ENCODE measurements at places on chromosomes 2 and 18. TPM values are rescaled to one million over a fixed set of nuclear protein-coding genes. Genes with fewer than 3 reads are reported as not detected.

Gene CLASP1
- 47.3 TPM for total RNA-seq

Gene ST3GAL5
- 9.5 TPM for total RNA-seq

DNA sequence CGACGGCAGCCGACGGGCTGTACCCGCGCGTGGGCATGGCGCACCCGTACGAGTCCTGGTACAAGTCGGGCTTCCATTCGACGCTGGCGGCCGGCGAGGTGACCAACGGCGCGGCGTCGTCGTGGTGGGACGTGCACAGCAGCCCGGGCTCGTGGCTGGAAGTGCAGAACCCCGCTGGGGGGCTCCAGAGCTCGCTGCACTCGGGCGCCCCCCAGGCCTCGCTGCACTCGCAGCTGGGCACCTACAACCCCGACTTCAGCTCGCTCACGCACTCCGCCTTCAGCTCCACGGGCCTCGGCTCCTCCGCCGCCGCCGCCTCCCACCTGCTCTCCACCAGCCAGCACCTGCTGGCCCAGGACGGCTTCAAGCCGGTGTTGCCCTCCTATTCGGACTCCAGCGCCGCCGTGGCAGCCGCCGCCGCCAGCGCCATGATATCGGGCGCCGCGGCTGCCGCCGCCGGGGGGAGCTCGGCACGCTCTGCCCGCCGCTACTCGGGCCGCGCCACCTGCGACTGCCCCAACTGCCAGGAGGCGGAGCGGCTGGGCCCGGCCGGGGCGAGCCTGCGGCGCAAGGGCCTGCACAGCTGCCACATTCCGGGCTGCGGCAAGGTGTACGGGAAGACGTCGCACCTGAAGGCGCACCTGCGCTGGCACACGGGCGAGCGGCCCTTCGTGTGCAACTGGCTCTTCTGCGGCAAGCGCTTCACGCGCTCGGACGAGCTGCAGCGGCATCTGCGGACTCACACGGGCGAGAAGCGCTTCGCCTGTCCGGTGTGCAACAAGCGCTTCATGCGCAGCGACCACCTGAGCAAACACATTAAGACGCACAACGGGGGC, 2.0 kb downstream of the SP9 start:
- peak; percentile 45 for DNase-seq

DNA sequence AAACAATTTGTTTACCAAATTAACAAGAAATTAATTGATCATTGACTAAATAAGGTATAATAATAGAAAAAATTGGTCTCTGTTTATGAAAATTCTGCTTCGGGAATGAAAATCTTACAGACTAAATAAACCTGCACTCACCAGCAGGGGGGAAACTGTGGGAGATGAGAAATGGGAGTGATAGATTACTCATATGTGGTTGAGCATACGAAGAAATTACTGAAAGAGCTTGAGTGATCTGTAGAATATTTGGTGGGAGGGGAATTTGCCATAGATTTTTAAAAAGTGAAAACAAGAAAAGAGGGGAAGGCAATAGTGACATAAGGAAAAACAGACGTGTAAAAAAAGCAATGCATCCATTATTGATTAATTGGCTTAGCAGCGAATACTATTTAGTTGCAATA, 2.2 kb downstream of the HMSD start:
- DNase-seq = peak; percentile 65

DNA sequence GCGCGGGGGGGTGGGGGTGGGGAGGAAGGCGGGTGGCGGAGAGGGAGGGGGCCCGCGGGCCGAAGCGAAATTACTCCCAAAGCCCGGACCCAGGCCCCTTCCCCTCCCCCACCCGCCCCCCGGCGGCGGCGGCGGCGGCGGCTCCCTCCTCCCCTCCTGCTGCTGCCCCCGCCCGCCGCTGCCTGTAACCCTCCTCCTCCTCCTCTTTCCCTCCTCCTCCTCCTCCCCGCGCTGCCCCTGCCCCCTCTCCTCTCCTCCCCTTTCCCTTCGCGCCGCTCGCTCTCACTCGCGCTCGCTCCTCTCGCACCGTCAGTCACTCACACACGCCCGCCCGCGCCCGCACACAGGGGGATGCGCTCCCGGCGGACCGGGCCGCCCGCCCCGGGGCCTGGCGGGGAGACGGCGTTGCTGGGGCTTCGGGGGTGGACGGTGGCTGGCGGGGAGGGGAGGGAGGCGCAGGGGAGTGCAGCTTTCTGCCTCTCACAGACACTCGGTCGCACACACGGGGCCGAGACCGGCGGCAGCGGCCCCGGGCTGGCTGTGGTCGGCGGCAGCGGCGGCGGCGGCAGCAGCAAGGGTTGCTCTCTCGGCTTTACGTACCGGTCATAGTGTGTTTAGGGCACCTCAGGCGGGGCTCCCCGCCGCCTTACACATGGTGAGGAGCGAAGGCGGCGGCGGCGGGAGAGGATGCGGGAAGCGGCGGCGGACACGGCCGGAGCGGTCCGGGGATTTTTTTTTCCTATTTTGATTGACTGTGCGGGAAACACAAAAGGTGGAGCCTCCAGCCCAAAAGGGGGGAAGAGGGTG, 405 bp downstream of the SP3 start:
- DNase-seq = peak; percentile 87

GRCh38 chr2:165406173-165406572, 63.3 kb upstream of the CSRNP3 start:
- no peak for DNase-seq

Gene RPL31
- total RNA-seq = 2,225 TPM

DNA sequence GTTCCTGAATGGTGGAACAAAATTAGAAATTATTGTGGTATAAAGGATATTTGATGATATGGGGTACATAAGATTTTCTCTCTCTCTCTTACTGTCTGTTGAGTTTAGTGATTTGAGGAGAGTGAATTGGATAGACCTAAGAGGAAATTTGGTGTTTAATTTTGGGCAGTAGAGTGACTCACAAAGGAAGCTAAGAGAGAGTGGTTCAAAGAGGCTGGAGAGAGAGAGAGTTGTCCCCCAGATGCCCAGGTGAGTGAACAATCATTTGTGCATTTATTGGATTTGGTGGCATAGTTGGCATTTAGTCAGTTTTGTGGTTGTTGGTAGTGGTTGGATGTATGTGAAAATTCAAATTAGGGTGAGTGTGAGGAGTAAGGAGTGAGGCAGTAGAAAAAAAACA, 56.8 kb downstream of the GPD2 start:
- no peak for DNase-seq

- no peak for DNase-seq
Observed at GRCh38 chr2:128793404-128793803, 474.7 kb upstream of the HS6ST1 start.

GRCh38 chr2:132645176-132645575, 24.8 kb downstream of the LYPD1 start:
- no peak for DNase-seq

Gene COLEC12
- not detected for total RNA-seq

GRCh38 chr2:10847008-10847407, 34.4 kb upstream of the PDIA6 start:
- DNase-seq = no peak

Gene RAB6D
- total RNA-seq = not detected

DNA sequence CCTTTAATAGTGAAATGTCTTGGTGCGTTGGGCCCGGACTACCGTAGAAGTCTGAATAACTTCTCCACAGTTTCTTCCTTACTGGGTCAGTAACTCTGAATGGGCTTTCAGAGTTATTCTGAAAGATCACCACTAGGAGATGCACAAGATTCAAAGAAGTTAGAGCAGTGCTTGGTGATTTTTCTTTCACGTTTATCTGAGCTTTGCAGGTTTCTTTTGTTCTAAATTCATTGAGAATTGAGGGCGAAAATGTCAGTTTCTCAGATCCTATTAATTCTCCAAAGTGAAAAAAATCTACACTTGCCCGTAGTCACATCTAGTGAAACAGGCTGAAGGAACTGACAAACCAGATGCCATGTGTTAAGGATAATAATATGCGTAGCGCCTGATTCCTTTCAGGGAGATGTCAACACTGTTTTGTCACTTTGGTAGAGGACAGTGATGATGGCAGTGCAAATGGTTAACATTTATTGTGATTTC, 70.1 kb downstream of the QPCT start:
- no peak for DNase-seq

Gene DSC2
- not detected for total RNA-seq

GRCh38 chr2:207136874-207137273, 28.9 kb downstream of the KLF7 start:
- DNase-seq = no peak

GRCh38 chr2:197934934-197935289, 130.5 kb downstream of the PLCL1 start:
- DNase-seq = no peak

Gene ACMSD
- total RNA-seq = not detected

- peak; percentile 66 for DNase-seq
Observed at GRCh38 chr2:148540022-148540421, 104.5 kb upstream of the EPC2 start.

DNA sequence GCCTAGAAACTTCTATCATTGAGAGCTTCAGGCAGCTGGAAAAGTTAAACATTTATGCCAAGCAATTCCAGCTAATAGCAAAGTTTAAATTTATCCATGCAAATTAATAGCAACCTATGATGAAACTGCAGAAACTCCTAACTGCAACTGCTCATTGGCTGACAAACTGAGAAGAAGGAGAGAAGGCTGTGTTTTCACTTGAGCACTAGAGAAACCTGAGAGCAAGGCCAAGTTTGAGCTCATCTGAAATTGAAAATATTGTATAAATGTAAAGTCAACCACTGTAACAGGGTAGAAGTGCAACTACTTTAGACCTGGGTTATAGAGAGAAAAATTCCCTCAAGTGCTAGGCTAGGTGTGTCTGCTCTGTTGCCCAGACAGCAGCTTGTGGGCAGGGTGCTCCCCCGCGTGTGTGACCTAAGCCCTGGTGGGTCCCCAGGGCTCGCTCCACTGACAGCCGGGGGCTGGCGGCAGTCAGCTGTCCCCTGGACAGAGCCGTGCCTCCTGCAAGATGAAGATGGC, 50.2 kb downstream of the CABYR start:
- DNase-seq = no peak

Gene MROH2A
- not detected for total RNA-seq

GRCh38 chr18:36360256-36360909, 62.9 kb downstream of the FHOD3 start:
- DNase-seq = no peak

DNA sequence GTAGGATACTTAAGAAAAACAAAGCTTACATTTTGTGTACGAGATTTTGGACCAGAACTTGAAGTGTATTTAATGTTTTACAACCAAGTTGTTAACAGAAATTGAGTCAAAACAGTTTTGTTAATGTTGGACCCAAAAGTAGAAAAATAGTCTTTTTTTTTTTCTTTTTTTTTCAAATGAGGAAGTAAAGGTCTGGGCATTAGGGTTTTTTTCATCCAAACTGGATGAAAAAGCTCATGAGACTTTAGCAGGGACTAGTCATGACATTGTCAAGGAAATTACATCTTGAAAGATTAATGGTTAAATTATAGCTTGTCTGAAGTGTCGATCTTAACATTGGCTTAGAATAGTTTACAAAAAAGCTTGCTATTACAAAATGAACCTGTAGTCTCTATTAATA, 32.3 kb downstream of the CCNT2 start:
- DNase-seq = no peak

Gene PLEKHB2
- total RNA-seq = 43.9 TPM

DNA sequence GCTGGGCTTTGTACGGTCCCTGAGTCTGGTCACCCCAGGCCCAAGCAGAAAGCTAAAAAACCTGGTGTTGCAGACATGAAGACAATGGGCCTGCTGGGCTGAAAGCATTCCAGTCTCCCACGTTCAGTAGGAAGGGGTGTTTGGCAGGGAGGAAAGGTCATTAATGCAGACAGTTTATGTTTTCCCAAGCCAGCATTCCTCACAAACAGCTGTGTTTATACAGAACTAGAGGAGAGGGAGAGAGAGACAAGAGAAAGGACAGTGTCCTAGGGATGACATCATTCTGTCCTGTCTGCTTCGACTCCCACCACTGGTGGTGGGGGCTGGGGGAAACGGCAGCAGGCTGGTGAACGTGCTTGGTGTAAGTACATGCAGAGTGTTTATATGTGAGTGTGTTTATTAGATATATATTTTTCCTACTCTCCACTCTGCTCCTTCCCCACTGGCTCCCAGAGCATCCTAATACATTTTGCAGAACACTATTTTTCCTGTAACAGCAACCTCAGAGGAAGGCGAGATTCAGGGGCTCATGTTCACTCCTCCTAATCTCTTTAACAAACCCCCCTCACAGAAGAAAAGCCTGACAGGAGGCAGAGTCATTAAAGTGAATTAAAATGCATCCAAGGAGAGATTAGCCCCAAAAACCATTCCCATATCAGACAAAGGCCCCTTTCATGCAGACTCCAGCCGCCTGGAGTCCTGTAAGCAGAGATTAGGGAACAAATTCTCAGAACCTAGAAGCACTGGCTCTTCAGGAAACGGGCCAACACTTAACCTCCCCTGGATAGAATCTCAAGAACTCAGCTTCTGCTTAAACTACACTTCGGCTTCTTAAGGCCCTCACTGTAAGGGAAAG, 380.4 kb downstream of the TNS1 start:
- DNase-seq = no peak

Gene MFF
- total RNA-seq = 82.1 TPM

GRCh38 chr2:149027590-149028250, 10.8 kb upstream of the LYPD6B start:
- no peak for DNase-seq

- DNase-seq = peak; percentile 95
Observed at GRCh38 chr2:241734467-241735208, at the start of gene D2HGDH. D2HGDH (plus strand) TSS chr2:241734630; CDS start chr2:241735225, 595 bp downstream.

DNA sequence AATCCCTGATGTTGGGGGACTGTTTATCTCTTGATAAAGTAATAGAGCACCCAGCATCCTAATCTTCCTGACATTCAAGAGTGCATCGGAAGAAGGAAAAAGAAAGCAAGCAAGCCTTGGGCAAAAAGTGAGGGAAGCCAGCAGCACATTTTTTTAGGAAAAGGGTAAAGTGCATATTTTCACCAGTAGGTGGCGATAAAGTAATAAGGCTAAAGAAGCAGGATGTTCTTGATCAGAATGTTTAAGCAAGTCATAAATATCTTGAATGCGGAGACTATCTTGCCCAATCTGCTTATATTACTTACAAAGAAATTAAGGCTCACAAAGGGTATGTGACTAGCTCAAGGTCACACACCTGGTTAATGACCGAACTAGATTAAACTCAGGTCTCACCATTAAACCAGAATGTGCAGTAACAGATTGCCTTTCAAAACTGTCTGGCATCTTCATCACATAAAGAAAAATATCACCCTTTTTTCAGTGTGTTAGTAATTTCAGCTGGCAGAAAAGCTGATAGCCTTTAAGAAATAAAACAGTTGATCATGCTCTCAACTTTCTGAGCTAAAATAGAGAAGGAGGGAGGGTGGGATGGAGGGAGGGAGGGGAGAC, 83.8 kb downstream of the VIT start:
- DNase-seq = no peak
